ENCODE measurements at places on chromosomes 3 and 15.

- DNase-seq: no peak
These were observed 61.3 kb downstream of the NSMCE3 start for GRCh38 chr15:29208352-29208751.

GRCh38 chr15:89614164-89614563 lies 38.9 kb downstream of the TICRR start:
- DNase-seq: no peak

- DNase-seq: no peak
These were observed 230.1 kb upstream of the UBE2E1 start for GRCh38 chr3:23575697-23576096.

GRCh38 chr15:73318463-73319351 lies 50.1 kb downstream of the HCN4 start:
- DNase-seq: no peak

DNA sequence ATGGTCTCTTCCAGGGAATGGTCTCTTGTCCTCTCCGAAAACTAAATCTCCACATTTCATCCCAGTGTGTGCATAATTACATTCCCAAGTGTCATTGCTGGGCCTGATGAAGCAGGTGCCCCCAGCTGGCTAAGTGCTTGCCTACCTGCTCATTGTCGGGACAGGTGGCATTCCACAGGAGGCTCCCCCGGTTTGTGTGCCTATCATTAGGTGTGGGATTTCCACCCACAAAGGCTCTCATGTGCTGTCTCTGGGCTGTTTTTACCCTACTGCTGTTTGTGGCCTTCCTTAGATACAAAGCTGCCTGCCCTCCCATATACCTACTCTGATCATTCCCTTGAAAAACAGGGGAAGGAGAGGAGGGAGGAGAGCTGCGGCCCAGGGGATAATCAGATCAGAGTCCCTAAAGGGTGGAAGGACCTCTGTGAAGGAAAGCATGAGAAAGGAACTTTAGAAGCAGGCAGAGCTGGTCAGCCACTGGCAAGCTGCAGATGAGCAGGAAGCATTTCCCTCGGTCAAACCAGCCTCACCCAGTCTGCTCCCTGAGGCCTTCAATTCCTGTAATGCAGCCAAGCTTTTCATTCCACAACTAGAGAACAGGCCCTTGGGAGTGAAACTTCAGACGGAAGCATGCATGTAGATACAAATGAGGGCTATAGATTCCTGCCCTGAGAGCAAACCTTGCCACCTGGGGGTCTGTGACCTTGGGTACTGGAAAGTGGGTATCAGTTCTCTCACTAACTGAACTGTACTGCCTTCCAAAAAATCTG lies 60.7 kb upstream of the HEG1 start:
- DNase-seq: no peak

DNA sequence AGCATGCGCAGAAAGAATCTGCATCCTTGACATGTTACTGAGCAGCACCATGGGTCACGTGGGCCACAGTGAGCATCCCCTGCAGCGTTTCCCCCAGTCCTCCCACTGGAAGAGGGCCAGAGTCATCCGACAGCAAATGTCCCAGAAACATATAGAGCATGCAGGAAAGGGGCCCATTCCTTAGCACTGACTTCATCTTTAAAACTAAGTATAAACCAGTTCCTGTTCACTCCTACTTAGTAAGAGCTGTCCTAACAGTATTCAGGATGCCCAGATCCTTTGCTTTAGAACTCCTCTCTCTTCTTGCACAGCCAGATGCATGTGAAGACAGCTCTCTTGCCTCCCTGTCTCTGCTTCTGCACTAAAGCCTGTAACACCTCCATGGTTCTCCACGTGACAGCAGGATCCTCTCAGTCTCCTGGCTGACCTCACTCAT lies 79.3 kb upstream of the OXTR start:
- no peak for DNase-seq

DNA sequence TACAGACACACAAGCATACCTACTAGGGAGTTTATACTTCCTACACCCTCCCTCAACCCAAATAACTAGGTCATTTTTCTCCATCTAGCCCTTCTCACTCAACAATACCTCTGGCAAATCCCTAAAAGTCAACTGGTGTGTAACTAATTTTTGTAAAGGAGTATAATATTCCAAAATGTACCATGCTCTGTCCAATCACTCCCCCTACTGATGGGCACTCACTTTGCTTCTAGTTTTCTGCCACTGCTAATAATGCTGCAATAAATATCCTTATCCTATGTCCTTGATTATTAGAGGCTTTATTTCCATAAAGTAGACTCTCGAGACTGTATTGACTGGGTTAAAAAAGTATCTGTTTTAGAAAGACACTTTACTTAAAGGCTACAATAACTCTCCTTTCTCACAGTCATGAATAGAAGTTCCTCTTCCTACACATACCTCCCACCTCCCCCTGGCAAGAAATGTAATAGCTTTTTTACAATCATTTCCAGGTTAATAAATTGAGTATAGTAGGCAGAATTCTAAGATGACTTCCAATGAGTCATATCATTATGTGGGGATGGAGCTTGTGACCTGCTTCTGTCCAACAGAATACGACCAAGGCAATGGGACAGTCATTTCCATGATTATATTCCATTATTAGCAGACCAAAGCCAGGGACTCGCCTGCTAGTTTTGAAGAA lies 30.0 kb downstream of the SHQ1 start:
- DNase-seq: no peak

GRCh38 chr3:46907271-46907670 lies 29.8 kb downstream of the PTH1R start:
- DNase-seq: no peak

- no peak for DNase-seq
These were observed 322.7 kb downstream of the SV2B start for GRCh38 chr15:91422797-91423196.

- DNase-seq: no peak
These were observed 74.0 kb upstream of the POLG start for GRCh38 chr15:89408372-89409183.

- DNase-seq: no peak
These were observed 90.6 kb upstream of the TSC22D2 start for GRCh38 chr3:150317469-150317868.

GRCh38 chr3:99999536-99999935 lies 114.8 kb downstream of the FILIP1L start:
- DNase-seq: no peak

- no peak for DNase-seq
These were observed 219.9 kb downstream of the GAP43 start for GRCh38 chr3:115843206-115843605.

DNA sequence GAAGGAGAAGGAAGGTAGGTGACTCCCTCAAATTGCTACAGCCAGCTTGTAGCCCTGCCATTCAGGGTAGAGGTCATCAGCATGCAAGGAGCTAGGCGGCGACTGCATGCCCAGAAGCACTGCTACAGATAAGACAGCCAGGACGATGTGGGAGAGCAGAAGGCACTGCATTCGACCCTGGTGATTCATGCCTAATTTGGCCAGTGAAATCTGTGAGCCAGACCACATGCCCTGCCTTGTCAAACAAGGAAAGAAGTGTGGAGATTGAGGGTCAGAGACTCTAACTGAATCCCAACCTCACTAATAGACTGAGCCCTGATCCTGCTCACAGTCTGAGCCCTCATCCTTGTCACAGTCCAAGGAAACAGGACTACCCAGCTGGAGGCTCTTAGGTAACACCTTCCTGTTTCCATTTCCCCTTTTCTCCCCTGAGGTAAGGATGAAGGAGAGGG lies 86.6 kb downstream of the LINGO1 start:
- no peak for DNase-seq

DNA sequence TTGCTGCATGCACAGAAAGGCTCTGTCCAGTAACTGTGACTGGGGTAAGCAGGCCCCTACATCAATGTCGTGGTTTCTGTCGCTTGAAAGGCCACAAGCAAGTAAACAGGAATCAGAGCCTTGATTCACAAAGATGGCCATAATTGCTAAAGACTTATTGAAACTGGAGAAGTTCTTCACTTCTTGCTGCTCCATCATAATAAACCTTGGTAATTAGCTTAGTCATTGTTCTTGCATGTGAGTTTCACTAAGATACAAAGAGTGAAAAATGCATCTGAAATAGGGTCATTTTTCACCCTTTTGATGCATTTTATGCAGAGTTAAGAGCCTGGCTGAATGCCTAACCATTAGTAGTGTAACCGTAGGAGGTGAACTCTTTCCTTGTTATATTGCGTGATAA lies 3.2 kb downstream of the SEMA6D start:
- no peak for DNase-seq

DNA sequence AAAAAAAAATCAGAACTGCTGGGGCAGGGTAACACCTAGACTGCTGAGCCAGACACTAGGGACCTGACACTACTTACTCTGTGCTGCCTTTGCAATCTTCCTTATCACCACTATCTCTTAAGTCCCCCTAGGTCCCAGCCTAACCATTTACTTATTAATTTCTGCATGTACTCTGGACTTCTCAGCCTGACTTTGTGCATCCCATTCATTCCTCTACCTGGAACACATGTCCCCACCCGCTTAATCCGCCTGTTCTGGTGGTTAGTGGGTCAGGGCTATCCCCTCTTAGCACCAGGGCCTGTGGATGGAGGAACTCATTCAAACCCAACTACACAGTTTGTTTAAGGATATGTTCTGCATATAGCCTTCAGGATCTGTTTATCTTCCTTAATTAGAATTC lies 5.0 kb upstream of the CACNA1D start:
- DNase-seq: no peak

- DNase-seq: no peak
These were observed 120.9 kb downstream of the FOXP1 start for GRCh38 chr3:71462586-71462985.

- DNase-seq: no peak
These were observed 11.2 kb downstream of the LRIG1 start for GRCh38 chr3:66489581-66489980.

DNA sequence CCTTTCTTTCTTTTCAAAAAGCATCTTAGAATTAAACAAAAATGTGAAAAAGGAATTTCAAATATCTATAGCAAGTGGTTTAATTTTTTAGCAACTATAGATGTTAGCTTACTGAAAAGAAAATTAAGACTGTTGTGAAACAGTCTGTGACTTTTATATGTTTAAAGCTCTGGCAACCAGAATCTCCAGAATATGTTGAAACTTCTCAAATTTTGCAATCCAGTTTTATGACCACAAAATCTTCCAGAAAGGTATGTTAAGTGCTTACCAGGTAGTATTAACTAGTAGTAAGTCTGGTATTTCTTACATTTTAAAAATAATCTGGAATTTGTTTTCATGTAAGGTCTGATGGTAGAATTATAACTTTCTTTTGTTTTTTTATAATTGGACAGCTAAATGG lies 235.0 kb downstream of the SLC9A9 start:
- no peak for DNase-seq

DNA sequence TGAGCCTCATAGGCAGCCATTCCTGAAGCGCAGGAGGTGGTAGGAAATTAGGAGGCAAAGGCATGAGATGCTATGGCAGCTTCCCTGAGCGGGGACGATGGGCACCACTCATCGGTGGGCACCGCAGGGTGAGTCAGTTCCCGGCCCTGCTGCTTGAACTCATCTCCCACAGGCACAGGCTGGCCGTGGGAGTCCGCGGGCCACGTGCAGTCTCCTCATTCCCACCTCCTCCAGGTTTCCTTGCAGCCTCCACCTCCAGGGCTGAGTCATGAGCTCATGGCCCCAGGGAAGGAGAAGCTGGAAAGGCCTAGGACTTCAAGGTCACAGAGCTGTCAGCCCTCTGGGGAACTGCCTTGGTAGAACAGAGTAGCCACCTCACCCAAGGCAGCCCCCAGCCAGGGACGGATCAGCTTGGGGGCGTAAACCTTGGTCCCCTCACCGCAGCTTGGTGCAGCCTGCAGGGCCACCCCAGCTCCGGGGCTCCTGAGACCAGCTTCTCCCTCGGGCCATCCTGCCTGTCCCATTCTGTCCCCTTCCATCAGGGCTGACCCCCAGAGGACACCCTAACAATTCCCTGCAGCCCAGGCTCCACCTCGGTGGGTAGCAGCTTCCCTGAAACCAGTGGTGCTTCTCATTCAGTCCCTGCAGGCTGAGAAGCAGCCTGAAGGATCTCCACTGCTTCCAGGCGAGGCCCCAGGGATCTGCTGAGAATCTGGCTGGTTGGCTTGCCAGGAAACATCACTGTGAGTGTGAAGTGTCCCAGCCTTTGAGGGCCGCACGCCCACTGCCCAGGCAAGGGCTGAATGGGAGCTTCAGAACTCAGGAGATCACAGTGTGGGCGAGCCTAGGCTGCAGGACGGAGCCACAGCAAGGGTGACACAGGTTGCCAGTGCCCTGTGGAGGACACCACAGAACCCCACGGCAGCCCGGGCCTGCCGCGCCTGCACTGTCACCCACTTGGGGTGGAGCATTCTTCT lies 150.7 kb upstream of the MEF2A start:
- no peak for DNase-seq

- DNase-seq: no peak
These were observed 284.5 kb downstream of the ZNF385D start for GRCh38 chr3:21466476-21466875.

DNA sequence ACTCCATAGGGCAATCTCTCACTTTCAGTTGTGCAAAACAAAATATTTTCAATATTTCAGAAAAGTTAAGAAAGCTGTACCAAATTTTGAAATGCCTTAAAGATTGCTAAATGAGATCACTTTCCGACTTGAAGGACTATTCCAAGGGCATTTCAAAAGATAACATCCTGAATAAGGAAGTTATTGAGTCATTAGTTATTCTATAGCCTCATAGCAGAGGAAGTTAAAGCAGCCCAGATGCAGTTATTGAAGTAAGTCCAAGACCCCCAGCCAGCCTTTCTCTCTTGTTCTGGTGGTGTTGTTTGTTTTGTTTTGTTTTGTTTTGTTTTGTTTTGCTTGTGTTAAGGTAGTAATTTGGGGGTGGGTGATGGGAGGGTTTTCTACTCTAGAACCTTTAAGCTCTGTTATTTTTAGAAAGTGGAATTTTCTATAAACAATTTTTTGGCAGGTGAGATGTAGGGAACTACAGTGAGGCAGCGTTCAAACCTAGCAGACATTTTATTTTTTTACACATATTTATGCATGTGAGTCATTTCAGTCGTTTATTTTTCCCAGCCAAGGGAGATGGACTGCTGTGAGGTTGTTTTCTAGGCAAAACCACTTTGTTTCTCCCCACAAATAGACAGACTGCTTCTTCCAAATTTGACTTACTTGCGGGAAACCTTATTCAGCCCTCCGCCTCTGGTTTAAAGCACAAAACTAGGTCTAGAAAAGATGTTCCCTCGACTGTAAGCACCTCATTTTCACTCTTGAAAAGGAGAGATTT lies 216.3 kb upstream of the ARPP21 start:
- no peak for DNase-seq

DNA sequence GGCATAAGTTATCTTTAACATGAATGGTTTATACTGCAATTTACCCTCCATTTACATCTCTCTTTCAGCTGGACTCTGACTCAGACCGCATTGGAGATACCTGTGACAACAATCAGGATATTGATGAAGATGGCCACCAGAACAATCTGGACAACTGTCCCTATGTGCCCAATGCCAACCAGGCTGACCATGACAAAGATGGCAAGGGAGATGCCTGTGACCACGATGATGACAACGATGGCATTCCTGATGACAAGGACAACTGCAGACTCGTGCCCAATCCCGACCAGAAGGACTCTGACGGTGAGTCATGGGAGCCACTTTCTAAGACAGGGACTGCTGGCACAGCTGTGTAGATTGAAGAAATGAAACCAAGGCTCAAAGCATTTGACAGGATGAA lies 11.6 kb downstream of the THBS1 start:
- no peak for DNase-seq
